ENCODE measurements at places on chromosomes 16 and 17. TPM values are rescaled to one million over a fixed set of nuclear protein-coding genes. Genes with fewer than 3 reads are reported as not detected.

Gene IL17C
- not detected for total RNA-seq

Gene GCGR
- total RNA-seq, result not detected

Gene ST6GALNAC2
- 38.5 TPM for total RNA-seq

Gene SRCIN1
- total RNA-seq, result 0.25 TPM

- no peak for DNase-seq
Measured at GRCh38 chr17:67555855-67556254, 161.9 kb upstream of the NOL11 start.

DNA sequence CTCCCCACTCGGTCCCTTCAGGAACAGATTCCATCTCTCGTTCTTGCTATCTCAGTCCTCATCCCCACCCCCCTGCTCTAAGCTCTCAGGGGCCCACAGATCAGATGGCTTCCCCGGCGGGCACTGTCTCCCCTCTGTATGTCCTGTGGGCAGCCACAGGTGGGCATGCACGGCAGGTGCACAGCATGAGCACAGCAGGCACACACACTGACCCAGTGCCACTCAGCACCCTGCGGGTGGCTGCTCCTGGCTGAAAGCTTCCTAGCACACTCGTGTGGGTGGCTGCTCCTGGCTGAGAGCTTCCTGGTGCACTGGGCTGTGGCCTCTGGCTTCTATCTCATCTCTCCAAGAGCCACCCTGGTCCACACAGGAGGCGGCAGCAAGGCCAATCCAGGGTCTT lies 44.5 kb upstream of the SMIM36 start:
- DNase-seq, result no peak

DNA sequence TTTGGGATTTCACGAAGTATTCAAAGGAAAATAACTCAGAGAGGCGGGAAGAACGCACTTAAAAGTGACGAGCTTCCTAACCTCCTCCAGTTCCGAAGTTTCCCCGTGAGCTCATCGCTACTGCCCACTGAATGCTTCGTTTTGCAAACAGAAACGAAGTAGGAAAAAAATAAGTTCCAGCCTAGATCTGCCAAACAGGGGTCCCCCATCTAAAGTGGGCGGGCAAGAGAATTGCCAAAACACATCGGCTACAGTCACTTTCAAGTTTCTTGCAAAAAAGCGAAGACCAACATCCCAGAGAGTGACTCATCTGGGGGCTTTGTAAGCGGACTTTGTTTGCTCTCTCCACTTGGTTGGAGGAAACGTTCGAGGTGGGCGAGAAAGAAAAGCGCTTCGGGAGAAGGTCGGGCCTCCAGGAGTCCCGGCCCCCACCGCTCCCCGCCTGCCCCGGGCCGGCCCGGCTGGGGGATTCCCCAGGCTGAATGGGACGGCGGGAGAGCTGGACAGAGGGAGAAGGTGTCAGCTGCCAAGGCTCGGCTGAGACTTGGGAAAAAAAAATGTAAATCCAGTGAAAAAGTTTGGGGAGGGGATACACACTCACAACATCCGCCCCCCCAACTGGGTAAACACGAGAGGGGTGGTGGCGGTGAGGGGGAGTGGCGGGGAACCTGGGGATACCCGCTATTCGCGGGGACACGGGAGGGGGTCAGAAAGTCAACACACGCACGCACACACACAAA lies 1.0 kb downstream of the VEZF1 start:
- no peak for DNase-seq

GRCh38 chr16:67235816-67236562 lies 9.1 kb downstream of the TMEM208 start:
- DNase-seq, result no peak

- no peak for DNase-seq
Measured at GRCh38 chr17:4176808-4177472, 33.9 kb downstream of the CYB5D2 start.

GRCh38 chr17:49197346-49197998 lies 12.9 kb downstream of the GNGT2 start:
- no peak for DNase-seq

- no peak for DNase-seq
Measured at GRCh38 chr17:60926466-60927183, 249.0 kb downstream of the BCAS3 start.

DNA sequence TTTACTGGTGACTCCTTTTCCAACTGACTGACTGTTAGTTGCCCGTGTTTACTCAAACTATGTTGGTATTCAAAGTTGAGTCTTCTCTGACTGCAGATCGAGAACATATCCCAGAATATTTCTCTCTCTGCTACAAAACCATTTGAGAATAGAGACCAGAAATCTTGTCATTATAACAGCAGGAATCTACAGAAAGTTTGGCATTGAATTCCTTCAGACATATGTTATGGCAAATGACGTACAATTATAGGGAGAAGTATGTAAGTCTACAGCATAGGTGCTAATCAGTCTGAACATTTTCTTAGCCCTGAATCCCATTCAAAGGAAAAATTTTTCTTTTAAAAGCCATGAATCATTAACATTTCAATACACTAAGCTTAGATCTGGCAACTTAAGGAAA lies 239.8 kb upstream of the SOX9 start:
- DNase-seq, result no peak

GRCh38 chr16:66525396-66526180 lies 24.3 kb downstream of the TK2 start:
- no peak for DNase-seq
